Cardiac fibroblast (primary cell): ENCODE measurements at places on chromosomes 4 and X.

DNA sequence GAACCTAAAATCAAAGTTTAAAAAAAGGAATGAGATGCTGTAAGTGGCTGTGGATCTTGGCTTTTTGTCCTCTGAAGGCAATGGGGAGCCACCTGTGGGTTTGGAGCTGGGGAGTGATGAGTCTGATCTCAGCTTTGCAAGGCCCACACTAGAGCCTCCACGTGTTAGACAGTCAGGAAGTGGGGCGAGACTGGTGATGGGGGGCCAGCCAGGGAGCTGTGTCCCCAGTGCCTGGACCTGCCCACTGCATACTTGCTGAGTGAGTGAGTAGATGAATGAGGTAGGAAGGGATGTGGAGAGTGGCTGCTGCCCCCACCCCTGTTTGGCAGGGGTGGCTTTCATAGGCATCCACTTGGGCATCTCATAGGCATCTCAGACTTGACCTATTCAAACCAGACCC, 84.0 kb downstream of the NHSL2 start:
- DNase-seq: no peak

DNA sequence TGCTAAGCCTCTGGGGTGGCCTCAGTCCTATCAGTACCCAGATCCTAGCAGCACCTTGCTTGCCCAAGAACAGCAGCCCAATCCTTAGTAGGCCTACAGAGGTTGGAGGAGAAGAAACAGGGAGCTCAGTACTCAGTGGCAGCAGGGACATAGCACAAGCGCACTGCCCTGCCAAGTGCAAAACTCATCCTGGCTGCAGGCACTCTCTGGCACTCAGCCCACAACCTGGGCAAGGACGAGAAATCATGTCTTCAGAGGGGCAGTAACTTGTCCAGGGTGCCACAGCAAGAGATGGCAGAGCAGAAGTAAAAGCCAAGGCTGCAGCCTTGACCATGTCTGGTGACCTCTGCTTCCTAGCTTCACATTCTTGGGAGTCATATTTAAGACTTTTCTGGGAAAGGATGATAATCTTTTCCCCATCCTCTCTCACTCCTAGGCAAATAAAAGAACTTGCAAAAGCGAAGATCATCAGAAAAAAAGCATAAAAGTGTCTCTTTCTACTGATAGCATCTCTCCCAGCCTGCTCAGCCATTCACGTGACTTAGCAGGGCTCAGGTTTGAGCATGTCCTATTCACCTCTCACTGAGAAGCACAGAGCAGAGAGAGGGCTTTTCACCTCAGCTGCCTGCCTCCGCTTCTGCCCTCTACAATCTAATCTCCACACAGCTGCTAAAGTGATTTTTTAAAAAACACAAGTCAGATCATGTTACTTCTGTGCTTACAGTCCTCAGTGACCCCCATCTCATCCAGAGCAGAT, 37.2 kb upstream of the MAGEA4 start:
- DNase-seq: peak; percentile 1

- peak; percentile 2 for DNase-seq
Measured at GRCh38 chrX:10833299-10834169, 213.1 kb upstream of the MID1 start.

- no peak for DNase-seq
Measured at GRCh38 chrX:45506149-45506730, 305.6 kb upstream of the DIPK2B start.

GRCh38 chrX:133215747-133216146, 2.4 kb downstream of the TFDP3 start:
- peak; percentile 2 for DNase-seq

DNA sequence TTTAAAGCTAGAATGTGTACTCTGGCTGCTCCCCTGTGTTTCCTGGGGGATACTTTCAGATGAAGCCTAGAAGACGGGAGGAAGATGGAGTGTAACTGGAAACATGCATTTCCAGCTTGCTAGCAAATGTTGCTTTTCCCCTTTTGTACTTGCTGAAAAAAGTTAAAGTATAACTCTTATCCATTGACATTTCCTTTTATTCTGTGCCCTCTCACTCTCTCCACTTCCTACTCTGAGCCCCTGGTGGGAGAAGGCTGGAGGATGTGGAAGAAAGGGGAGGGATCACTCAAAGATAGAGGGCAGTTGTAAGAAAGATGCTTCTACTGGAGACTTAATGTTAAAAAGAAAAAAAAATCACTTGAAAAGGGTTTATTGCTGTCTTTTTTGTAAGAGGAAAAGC, 396.5 kb downstream of the DTHD1 start:
- no peak for DNase-seq

DNA sequence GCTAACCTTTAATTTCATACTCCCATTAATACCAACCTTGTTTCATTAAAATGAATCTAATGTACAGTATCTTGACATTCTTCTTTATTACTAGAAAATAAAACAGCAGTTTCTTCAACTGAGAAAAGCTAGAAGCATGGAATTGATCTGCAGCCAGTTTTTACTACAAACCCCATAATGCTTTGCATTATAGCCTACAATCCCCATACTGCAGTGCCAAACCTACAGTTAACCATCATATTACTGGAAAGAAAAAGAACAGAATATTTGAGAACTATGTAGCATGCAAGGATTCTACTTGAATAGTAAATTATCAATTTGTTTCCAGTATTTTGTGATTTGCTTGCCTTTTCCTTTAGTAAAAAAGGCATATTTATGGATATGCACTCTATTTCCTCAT, 3.2 kb upstream of the IL1RAPL1 start:
- DNase-seq: no peak

GRCh38 chrX:96181605-96182004, 503.0 kb upstream of the DIAPH2 start:
- no peak for DNase-seq

DNA sequence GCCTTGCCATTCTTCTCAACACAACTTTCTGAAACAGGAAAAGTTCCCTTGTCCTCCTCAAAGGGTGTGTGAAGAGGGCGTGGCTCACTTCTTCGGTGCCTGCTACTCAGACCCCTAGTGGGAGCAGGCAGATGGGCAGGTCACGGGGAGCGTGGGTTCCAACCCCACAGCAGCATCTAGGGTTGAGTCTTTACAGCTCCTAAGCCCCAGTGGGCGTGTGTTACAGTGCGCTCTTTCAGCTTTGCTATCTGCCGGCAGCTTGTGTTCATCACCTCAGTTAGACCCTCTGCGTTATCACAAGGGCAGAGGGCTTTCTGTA, 57.5 kb upstream of the KLF3 start:
- no peak for DNase-seq

GRCh38 chrX:13614154-13614553, 38.8 kb upstream of the TCEANC start:
- no peak for DNase-seq
